CD4-positive, alpha-beta T cell treated with Interleukin-6 for 4 hours (primary cell): ENCODE measurements at places on chromosomes 4 and X.

DNA sequence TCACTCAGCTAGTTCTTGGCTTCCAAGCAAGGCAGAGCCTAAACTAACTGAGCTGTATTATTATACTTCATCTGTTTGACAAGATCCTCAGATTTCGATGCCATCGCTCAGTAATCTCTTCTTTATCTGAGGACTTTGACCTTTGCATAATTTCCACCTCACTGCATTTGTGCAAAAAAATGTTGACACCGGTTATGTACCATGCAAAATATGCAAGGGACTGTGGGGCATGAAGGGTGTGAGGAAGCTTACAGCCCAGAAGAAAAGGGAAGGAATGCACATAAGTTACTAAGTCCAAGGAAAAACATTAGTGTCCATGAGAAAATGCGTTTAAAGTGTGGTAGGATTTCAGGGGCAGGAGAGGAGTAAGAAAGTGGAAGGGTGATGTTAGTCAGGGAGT, 295.4 kb downstream of the PACRGL start:
- DNase-seq: no peak

DNA sequence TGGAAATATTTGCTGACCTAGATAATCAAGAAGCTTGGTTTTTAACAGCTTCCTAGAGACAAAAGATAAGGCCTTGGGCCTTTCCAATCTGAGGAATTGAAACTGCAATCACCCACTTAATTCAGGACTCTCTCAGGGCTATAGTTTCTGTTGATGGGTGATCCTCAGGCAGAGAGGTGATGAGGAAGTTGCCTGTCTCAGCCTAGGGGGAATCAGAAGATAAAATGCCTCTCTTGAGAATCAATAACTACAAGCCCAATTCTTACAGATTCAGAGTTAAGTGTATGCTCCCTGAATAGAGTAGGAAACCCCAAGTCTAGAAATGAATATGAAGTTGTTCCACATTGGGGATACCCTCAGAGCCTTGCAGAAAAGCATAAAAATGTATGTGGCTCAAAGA, 45.5 kb downstream of the NFKB1 start:
- DNase-seq: no peak

GRCh38 chrX:38170556-38170955, 50.1 kb downstream of the SRPX start:
- no peak for DNase-seq

DNA sequence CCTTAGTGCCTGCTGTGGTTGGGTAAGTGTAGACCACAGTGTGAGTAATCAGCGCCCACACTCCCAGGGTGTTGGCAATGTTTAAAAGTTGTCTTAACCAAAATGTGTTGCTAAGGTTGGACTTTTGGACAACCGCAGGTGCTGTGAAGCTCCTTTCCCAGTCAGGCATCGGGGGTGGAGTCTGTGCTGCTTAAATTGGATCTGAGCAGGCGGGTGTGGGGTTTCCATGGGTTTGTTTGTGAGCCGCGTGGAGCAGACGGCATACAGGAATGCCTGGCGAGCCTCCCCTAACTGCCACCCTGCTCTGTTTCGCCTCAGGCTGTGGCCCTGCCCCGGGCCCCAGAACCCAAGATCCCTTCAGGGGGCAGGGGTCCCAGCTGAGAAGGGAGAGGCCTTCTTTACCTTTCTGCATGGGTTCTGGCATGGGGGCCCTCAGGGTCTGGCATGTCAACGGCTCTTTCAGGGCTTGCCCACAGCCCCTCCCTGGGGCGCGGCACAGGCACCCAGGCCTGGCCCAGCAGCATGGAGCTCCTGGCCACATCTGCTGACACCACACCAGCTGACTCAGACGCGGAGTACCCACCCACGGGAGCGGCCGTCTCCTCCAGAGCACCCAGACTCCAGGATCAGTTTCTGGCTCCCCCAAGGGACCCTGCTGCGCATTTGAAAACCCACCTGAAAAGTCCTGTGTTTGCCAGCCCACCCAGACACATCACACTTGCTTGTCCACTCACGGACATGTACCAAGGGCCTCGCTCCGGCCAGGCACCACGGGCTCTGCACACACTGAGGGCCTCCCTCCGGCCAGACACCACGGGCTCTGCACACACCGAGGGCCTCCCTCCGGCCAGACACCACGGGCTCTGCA, 5.1 kb upstream of the SPON2 start:
- peak; percentile 14 for DNase-seq

DNA sequence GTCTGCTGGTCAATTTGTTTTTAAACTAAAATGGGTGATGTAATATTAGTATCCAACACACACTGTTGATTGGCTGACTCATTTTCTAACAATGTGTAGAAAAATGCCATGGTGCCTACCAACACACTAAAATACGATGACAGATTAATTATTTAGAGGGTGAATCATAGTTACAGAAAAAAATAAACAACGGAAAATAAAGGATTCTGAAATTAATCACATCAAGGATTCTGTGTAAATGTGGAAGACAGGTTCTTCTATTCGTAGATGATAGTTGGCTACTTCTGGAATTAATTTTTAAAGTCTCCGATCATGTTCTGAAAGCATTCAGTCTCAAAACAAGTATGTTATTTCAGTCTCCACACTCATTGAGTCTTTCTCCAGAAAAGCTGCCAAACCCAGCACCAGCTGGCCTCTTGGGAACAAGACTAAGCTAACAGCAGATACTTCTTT, 8.2 kb upstream of the IQCM start:
- DNase-seq: no peak

GRCh38 chr4:138540056-138540800, 298.1 kb upstream of the SLC7A11 start:
- no peak for DNase-seq

DNA sequence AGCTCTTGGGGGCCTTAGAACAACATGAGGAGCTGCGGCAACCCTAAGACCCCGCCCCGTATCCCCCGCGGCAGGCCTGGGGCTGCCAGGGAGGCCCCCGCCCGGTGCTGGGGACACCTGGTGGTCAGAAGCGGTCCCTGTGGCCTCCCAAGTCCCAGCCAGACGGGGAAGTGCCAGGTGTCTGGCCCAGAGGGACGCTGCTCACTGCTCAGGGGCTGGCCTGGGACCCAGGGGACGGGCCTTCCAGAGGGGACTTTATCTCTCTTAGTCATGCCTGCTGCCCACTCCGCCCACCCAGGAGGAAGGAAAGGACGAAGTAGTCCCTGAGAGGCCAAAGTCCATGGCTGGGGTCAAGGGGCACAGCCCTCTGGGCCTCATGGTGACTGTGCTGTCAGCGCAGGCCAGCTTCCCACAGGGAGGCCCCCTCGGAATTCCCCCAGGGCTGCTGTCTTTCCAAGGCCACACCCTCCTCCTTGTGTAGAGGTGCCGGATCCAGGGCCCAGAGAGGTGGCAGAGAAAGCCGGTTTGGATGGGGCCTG, 31.0 kb upstream of the HTRA3 start:
- DNase-seq: no peak

DNA sequence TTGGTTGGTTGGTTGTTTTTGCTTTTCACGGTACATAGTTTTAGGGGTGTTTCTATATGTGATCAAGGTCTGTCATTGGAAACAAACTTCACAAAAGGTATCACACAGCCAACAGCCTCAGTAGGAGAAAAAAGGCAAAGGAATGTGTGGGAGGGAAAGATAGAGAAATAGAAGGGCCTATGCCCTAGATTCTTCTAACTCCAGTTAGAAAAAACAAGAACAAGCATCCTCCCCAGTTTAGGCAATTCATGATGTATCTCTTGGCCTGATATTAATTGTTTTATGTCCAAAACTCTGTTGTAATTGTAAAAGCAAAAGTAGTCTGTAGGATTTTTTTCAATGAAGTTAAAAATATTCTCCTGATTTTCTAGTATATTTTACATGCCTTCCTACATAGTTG, 192.4 kb upstream of the EDNRA start:
- no peak for DNase-seq

GRCh38 chr4:40843696-40844095, 93.9 kb downstream of the NSUN7 start:
- DNase-seq: peak; percentile 11

GRCh38 chr4:141810712-141811375, 174.5 kb downstream of the IL15 start:
- DNase-seq: no peak

- DNase-seq: no peak
Measured at GRCh38 chrX:12777670-12778069, 13.5 kb upstream of the PRPS2 start.

- no peak for DNase-seq
Measured at GRCh38 chr4:123250843-123251242, 145.8 kb upstream of the SPRY1 start.

DNA sequence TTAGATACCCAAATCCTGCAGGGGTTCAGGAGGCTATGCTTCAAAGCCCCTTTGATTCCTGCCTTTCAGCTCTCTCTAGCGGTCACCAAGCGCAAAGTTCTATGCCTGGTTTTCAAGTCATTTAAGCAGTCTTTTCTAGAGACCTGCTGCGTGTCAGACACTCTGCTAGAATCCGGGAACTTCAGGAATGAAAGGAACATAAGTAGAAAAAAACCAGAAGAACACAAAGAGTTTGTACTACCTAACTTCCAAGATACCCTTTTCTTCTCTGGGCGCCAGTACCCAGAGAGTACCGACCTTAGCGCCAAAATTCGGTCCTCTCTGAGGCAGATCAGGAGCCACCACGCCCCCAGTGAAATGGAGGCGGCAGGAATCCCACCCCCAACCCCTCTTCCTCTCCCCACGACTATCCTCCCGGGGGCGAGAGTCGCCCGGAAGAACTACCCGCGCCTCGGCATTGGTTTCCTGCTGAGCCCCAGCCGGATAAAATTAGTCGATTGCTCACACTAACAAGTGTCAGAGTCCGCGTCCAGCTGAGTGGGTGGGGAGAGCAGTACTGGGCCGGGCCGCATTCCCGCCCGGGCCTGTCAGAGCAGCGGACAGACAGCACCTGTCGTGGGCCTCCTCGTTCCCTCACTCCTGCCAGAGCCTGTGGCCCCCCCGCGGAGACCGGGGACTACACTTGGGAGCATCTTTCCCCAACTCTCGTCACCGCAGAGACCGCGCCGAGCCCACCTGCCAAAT, 78.8 kb downstream of the RLIM start:
- peak; percentile 56 for DNase-seq

DNA sequence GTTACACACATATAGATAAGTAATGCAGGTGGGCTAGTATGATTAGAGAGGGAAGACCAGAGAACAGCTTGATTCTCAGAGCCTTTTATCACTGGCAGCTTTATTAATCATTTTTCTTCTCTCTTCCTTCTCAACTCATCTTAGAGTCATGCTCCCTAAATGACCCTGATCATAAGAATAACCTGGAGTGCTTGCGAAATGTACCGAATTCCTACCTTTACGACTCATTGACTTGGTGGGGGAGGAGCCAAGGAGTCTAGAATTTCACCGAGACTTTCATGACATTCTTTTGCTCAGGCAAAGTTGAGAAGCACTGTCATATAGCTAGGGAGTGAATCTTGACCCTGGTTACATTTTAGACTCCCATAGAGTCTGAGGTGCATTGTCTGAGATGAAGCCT, 298.9 kb upstream of the PUDP start:
- no peak for DNase-seq

- DNase-seq: no peak
Measured at GRCh38 chr4:2068198-2068470, 9.0 kb downstream of the NAT8L start.

DNA sequence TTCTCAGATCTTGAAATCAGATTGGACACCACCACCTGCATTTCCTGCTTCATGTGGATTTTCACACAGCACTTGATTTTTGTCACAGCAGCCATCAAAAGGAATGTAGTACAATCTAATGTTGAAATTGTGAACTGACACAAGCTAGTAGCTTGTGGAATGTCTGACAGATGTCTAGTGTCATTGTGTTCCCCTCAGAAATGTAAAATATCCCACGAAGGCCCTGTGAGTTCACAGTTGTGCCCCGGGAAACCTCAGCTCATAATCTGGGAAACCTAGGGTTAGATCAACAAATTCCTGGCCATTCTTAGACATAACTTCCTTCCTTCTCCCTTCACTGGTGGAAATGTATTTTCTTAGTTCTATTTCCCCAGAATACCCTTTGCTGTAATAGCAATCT, 205.7 kb downstream of the AR start:
- DNase-seq: no peak

- DNase-seq: peak; percentile 69
Measured at GRCh38 chrX:135295238-135295943, 13.9 kb upstream of the ETDC start.

DNA sequence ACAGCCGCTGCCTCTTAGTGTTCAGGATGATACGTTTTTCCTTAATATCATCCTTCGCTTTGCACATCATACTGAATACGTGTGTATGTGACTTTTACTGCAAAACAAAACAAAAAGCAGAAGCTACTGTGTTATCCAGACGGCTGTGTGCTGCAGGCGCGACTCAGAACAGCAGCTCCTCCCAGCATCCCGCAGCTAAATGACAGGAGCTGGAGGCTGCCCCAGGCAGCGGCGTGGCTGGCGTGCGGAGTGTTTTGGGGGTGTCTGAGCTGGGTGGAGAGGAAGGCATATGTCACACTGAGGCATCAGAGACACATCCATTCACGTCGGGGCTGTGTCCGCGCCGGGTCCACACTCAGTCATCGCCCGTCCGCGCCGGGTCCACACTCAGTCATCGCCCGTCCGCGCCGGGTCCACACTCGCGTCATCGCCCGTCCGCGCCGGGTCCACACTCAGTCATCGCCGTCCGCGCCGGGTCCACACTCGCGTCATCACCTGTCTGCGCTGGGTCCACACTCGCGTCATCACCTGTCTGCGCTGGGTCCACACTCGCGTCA, 16.6 kb downstream of the PCGF3 start:
- DNase-seq: no peak

- no peak for DNase-seq
Measured at GRCh38 chr4:139633195-139633594, 32.4 kb upstream of the MGST2 start.

DNA sequence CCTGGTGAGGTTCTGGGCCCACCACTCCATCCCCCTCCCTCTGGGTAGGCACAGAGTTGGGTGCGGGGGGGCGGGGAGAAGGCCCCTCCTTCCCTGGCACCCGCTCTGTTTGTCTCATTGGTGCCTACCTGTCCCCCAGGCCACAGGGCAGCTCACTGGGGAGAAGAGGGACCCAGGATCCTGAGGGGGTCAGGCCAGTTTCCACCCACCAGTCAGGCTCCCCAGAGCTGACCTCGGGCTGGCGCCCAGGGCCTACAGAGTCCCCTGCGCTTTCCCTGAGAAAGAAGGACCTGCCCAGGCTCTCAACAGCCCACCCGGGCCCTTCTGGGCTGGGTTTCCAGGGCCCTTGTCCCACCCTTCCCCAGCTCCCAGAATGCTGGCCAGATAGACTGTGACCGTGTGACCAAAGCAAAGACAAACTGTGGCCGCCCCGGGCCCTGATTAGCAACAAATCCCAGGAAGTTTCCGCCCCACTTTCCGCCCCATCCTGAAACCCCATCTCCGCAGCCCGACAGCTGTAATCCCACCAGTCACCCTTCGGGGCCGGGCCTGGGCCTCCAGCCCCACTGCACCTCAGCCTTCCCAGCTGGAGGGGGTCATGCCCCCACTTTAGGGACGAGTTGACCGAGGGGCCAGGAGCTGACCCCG, 33.8 kb upstream of the FGFR3 start:
- no peak for DNase-seq

DNA sequence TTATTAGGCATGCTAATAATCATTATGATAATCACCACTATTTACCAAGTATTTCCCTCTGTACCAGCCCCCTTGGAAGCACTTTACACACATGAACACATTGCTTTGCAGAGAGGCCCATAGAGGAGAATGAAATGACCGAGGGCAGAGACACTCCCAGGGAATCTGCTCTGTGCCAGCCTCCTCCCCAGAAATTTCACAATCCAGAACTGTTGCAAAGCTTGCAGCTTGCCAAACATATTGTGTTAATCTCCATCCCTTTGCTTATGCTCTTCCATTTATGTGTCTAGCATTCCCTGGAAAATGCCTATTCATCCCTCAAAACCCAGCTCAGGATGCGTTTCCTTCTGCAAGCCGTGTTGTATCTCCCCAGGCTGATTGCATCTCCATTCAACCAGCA, 37.8 kb downstream of the CYTL1 start:
- no peak for DNase-seq
